Effector memory CD4-positive, alpha-beta T cell (primary cell): ENCODE measurements at places on chromosomes 13 and 19.
A peak's percentile ranks its signal among the peaks of the same experiment; 100 is the strongest.

DNA sequence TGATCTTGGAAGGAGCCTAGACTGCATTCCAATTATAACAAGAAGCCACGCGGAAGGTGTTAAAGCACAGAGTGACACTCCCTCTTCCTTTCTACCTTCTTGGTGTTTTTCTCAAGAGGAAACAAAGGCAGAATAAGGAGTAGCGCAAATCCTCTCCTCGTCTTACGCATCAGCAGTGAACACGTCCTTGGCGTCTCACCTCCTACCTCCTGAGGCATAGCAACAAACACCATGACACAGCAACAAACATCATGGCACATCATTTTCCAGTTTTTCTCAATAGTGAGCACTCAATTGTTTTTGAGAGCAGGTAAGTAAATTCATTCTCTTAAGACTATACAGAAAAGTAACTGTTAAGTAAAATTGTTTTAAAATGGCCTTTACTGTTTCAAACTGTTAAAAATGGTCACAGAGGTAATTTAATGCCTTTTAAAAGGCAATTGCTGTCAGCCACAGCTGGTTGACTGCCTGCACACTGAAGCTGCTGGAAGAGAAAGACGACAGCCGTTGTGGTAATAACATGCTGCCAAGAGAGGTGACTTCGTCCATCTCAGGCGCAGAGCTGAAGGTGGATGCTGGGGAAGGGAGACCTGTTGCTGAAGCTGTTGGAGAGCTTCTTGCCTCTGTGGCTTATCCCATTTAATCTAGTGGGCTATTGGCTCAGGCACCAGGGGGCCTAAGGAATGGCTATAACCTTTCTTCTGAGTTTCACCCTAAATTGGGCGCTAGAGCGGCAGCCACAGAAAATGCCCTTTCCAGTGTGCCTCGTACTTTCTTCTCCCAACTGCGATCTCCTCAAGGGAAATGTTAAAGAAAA lies 703.7 kb downstream of the UQCRFS1 start:
- DNase-seq = no peak

DNA sequence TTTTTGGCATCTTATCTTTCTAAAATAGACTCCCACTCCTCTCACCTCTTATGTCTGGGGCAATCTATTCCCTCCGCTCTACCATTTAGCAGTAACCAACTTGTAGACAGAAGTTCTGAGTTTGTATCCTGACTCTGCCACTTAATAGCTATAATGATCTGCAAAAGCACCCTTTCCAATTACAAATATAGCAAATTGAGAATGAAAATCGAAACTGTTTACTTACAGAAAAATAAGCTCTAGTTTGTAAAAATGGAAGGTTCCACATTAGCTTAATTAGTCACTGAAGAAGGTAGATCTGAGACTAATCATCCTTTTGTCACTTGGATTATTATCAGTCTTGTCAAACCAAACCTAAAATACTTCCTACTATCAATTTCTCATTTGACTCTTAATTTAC lies 409.3 kb downstream of the DIAPH3 start:
- DNase-seq = no peak

DNA sequence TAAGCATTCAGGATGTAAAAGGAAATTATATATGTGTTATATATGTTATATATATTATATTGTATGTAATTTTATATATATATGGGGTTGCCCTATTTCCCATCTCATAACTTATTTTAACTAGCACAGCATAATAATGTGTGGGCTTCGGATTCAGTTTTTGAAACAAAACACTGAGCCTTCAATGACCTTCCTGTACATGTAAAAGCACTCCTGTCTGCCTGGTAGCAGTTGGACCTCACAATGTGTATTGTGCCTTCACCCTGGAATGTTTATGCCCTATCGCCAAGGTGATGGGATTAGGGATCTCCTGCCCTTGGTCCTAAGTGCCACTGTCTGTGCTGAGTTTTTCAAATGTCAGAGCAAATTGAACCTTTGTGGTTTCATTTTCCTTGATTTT lies 968.8 kb downstream of the TUBA3C start:
- DNase-seq = no peak

GRCh38 chr13:63554157-63554556 lies 2138.5 kb upstream of the PCDH20 start:
- DNase-seq = no peak

DNA sequence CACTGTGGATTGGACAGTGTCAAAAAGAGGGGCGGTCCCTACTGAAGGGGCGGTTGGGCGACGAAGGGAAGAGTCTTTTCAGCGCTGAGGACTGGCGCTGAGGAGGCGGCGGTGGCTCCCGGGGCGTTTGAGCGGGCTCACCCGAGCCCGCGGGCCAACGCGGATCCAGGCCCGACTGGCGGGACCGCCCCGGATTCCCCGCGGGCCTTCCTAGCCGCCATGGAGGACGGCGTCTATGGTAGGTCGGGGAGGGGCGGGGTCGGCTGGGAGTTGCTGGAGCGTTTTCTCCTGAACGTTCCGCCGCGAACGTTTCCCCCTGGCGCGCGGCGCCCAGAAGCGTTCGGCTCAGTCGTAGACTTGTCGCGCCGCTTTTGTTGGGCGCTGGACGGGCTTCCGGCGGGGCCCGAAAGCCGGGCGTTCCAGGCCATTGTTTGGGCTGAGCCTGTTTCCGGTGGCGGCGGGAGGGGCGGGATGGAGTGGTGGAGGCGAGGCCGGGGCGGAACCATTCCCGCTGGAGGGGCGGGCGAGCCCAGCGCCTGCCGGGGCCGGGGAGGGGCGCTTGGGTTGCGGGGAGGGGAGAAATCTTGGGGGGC lies at the start of gene CYTH2:
Gene CYTH2 (plus strand): TSS at position 81 of the 593 bp plus-strand sequence. CDS start 139 bp downstream, at position 220.
- peak; percentile 53 for DNase-seq

DNA sequence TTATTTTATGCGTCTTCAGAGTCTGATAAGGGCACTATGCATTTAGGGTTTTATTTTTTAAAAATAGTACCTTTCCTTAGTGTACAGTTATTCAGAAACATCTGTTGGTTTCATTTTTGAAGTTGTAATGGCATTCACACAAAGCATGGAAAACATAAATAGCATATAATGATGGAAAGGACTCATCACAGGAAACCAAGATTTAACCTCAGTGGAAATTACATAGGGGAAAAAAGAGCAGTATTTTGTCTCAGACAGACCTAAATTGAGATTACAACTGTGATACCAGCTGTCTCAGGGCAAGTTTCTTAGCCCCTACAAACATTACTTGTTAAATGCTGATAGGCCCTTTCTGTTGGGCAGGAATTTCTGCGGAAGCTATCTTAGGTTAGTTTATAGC lies 57.2 kb downstream of the NHLRC3 start:
- no peak for DNase-seq

DNA sequence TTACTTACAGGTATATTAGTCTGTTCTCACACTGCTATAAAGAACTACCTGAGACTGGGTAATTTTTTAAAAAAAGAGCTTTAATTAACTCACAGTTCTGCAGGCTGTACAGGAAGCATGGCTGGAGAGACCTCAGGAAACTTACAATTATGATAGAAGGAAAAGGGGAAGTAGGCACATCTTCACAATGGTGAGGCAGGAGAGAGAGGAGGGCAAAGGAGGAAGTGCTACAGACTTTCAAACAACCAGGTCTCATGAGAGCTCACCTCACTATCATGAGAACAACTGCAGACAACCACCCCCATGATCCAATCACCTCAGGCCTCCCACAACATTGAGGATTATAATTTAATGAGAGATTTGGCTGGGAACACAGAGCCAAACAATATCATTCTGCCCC lies 511.7 kb downstream of the SLITRK6 start:
- no peak for DNase-seq

GRCh38 chr19:47228168-47228936 lies 2.6 kb downstream of the BBC3 start:
- peak; percentile 26 for DNase-seq

GRCh38 chr19:21786936-21787335 lies 19.6 kb upstream of the ZNF100 start:
- DNase-seq = no peak

DNA sequence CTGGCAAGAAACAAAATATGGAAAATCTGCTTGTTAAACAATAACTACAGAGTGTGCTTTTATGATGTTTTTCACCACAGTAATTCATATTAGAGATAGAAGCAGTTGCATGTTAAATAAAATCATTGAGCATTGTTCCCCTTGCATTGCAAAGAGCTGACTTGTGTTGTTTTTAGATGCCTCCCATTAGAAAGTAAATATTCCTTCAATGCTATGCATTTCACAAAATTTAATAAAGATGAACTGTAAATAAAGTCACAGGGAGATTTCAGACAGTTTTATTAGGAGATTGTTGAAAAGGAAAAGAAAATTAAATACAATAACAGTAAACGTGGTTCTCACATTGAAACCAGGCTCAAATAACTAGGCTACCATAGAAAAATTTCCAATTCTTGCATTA lies 429.3 kb downstream of the DACH1 start:
- DNase-seq = no peak

DNA sequence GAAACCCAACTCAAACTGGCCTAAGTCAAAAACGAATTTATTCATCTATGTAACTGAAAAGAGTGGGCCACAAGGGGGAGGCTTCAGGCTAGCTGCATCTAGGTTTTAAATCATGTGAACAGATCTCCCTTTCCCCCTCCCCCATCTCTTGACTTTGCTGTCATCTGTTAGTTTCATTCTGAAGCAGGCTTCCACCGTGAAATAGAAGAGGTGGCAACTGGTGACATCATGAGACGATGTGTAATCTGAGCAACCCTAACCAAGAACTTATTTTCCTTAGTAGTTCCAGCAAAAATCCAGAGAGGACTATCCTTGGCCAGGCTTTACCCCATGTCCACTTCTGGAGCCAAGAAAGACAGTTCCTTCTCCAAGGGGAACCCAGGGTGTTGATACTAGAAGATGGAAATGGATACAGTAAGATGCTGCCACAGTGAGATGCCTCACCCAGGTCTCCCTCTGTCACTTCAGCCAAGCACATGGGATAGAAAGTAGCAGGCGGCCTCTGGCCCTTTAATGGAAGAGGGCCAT lies 9.4 kb downstream of the SAMD4B start:
- no peak for DNase-seq

DNA sequence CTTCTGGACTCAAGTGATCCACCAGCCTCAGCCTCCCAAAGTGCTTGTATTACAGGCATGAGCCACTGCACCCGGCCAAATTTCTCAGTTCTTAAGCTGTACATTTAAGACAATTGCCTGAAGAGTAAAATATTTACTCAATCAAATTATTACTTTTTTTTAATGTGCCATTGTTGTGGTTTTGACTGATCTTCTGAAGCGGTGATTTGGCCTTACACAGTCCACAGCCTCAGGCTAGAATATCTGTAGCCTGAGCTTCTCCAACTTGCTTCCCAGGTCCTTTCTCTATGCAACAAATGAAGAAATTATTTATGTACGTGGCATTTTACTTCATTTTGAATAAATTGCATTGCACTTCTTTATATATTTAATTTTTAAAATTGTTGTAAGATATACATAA lies 281.3 kb downstream of the KLF5 start:
- DNase-seq = no peak

- no peak for DNase-seq
Observed at GRCh38 chr13:91346062-91346461, 1.4 kb upstream of the MIR17HG start.

- no peak for DNase-seq
Observed at GRCh38 chr13:28684257-28684656, 25.3 kb downstream of the POMP start.

GRCh38 chr19:1248139-1248785 lies at the start of gene MIDN:
Gene MIDN, plus strand, starts transcription at chr19:1248583. Its CDS starts 1,714 bp downstream, at chr19:1250297.
- DNase-seq = peak; percentile 74

DNA sequence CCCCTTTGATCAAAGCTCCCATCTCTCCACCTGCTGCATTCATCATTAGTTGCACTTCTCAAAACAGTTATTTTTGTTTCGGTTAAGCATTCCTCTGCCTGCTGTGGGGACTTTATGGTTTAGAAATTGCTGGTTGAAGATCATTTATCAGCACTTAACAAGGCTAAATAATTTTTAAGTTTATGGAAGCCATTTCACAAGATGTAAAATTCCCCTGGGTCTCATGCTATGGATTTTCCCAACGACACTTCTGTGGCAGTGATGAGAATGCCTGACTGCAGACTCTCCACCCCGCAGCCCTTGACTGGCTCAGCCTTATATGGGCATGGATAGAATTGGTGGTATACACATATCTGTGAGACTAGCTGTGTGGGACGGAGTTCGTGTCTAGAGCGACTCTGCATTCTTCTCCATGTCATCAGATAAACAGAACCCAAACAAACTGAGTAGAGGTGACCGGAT lies 52.8 kb downstream of the COL4A2 start:
- DNase-seq = no peak

GRCh38 chr13:33919120-33919519 lies 101.2 kb downstream of the RFC3 start:
- DNase-seq = no peak

DNA sequence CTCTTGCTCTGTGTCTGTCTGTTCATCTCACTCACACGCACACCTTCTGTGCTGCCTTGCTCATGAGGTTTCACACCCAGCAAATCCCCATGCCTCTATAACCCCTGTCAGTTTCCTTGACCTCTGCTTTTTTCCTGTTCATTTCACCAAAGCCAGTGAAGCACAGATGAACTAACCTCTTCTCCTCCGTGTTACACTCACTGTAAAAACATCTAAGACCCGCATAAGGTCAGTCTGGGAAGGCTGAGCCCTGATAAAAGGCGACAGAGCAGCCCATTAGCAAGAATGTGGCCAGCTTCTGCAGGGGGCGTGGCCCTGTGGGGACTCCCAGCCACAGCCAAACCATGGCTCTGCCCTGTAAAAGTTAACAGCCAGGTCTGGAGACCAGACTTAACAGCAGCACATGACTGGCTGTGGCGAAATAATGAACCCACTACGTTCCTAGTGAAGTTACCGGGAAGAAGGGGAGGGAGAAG lies 42.8 kb upstream of the NPAS1 start:
- DNase-seq = no peak

- no peak for DNase-seq
Observed at GRCh38 chr13:50914176-50914700, 4.6 kb downstream of the RNASEH2B start.

DNA sequence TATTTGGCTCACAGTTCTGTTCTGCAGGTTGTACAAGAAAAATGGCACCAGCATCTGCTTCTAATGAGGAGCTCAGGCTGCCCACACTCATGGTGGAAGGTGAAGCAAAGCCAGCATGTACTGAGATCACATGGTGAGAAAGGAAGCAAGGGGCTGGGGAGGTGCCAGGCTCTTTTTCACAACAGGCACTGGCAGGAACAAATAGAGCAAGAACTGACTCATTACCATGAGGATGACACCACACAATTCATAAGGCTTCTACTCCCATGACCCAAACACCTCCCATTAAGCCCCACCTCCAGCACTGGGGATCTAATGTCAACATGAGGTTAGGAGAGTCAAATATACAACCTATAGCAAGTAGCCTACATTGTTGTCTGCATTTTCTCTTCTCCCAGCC lies 522.6 kb downstream of the RFC3 start:
- DNase-seq = no peak
